Activated T-helper 1 cell treated with anti-CD3 and anti-CD28 coated beads, Interleukin-2, amount 50 U/mL, for 16 hours (primary cell): ENCODE measurements at places on chromosomes 3 and 15.

- DNase-seq, result no peak
These were observed 121.2 kb upstream of the LINGO1 start for GRCh38 chr15:77753939-77754338.

DNA sequence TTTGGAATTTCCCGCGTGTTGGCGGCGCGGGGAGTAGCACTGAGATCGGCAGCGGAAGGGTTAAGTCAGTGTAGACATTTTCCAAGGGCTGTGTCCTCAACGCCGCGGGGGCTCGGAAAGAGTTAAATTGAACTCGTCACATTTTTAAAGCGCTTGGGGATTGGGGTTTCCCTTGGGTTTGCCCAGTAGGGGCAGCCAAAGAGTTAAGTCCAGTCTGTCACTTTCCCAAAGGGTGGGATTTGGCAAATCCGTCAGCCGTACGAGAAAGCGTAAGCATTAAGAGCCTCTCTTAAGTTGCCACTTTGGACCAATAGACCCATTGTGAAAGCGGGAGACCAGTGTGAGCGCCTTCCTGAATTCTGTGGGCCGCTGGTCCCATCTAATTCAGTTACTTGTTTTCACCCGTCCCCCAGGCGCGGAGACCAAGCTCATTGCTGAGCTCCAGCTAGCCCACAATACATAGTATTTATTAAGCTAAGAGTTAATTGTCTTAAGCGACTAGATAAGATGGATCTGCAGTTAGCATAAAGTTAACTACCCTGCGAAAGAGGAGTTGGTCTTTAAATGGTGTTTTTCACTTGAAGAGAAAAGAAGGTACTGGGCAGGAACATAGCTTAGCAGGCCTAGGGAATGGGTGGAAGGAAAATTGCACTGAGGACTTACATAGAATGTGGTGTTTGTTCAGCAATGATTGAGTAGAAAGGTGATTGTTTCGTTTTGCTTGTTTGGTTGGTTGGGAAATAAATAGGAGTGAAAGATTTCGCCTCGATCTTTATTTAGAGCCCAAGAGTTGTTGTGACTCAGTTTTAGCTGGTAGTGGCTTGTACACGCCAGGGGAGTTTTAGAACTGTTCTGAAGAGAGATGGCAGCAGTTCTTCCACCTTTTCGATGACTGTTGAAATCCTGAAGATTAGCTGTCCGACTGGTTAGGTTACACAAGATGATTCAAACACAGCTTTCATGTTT is 932 bp downstream of the ARL8B start:
- no peak for DNase-seq

DNA sequence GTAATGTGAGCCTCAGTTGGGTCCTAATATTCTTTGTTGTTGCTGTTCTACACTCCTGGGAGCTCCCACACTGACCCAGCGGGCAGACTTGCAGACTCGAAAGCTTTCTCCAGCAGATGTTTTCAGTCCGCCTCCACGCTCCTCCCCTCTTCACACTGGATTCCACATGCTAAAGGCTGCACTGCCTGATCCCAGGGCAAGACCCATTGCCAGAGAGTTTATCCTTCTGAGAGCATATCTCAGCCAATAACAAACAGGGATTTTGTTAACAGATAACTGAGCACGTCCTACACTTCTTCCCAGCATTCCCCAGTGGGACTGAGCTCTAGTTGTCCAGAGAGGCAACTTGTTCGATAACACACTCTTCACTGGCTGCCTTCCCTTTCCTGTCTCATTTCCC is 8.0 kb upstream of the COL6A6 start:
- no peak for DNase-seq

DNA sequence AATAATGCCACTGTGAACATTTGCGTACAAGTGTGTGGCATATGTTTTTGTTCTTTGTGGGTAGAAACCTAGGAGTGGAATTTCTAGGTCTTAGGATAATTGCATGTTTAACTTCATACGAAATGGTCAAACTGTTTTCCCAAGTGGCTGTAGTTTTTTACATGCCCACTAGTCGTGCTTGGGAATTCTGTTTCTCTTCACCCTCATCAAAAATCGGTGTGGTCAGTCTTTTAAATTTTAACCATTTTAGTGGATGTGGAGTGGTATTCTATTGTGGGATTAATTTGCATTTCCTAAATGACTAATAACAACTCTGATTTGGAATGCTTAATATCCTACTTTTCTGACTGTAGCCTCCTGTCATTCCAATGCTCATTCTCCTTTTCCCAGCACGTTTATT is 27.6 kb downstream of the ZFAND6 start:
- no peak for DNase-seq

- no peak for DNase-seq
These were observed 148.6 kb upstream of the STRIT1 start for GRCh38 chr3:155442072-155442471.

- no peak for DNase-seq
These were observed 196.7 kb upstream of the P2RY1 start for GRCh38 chr3:152638214-152638613.

DNA sequence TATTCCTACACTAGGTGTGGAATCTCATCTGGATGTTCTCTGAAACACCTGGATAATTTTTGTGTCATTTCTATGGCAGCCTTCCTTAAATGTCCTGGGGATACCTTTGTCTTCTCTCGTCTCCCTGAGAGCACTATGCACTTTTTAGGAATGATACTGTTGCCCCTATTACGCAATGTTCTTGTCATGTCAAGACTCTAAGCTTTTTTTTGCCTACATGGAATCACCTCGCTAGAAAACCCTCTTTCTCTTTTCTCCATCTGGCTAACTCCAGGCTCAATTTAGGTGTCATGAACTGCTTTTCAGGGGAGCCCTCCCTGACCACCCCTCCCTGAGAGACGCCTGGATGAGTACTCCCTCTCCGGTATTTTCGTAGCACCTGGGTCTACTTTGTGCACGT is 81.3 kb downstream of the SOX2 start:
- DNase-seq, result no peak

- DNase-seq, result no peak
These were observed 27.7 kb downstream of the CRTC3 start for GRCh38 chr15:90557186-90558084.

- DNase-seq, result no peak
These were observed 237.7 kb upstream of the ARPP21 start for GRCh38 chr3:35401671-35402070.

DNA sequence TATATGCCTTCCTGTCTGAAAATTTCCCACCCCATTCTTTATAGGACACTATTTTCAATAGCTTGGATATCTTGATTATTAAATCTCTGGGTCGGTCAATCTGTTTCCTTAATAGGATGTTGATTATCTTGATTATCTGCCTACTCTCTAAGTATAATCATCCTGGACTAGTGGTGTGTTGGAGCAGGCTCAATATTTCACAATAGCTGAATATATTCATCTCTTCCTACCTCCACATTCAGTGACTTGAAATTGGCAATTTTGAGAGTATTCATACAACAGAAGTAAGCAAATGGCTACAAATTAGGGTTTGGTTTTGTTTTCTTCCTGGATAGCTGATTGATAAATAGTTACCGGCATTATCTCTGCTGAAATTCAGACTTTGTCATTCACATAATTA is 1162.6 kb downstream of the ROBO1 start:
- no peak for DNase-seq

GRCh38 chr3:58754074-58754473 is 87.5 kb upstream of the FAM3D start:
- no peak for DNase-seq

- no peak for DNase-seq
These were observed 256.7 kb downstream of the EDEM1 start for GRCh38 chr3:5444253-5444652.

- DNase-seq, result no peak
These were observed 29.1 kb downstream of the GPR15 start for GRCh38 chr3:98560911-98561310.

DNA sequence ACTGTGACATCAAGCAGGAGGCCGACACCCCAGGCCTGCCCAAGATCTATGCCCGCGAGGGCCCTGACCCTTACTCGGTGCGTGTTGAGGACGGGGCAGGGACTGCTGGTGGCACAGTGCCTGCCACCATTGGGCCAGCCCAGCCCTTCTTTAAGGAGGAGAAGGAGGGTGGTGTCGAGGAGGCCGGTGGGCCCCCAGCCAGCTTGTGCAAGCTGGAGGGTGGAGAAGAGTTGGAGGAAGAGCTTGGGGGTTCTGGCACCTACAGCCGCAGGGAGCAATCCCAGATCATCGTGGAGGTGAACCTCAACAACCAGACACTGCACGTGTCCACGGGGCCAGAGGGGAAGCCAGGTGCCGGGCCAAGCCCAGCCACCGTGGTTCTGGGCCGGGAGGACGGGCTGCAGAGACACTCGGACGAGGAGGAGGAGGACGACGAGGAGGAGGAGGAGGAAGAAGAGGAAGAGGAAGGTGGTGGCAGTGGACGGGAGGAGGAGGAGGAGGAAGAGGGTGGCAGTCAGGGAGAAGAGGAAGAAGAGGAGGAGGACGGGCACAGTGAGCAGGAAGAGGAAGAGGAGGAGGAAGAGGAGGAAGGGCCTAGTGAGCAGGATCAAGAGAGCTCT is 5.4 kb downstream of the ZBTB47 start:
- DNase-seq, result no peak

GRCh38 chr3:192408647-192409200 is 318.6 kb downstream of the FGF12 start:
- no peak for DNase-seq

GRCh38 chr3:20974396-20974795 is 776.6 kb downstream of the ZNF385D start:
- DNase-seq, result no peak

DNA sequence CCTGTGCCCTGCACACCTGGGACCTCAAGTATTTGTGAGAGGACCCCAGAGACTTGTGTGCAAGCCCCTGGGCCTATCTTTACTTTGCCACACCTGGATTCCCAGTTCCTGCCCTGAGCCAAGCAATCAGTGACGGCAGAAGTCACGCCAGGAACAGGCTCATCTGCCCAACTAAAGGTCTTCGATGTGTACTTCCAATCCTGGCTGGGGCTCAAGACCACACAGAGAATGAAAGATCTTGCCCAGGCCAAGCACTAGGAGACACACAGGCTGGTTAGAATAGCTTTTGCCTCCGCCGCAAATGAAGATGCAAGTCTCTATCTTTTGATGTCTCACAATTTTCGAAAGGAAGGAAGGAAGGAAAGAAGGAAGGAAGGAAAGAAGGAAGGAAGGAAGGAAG is 228.8 kb downstream of the OCA2 start:
- DNase-seq, result no peak

DNA sequence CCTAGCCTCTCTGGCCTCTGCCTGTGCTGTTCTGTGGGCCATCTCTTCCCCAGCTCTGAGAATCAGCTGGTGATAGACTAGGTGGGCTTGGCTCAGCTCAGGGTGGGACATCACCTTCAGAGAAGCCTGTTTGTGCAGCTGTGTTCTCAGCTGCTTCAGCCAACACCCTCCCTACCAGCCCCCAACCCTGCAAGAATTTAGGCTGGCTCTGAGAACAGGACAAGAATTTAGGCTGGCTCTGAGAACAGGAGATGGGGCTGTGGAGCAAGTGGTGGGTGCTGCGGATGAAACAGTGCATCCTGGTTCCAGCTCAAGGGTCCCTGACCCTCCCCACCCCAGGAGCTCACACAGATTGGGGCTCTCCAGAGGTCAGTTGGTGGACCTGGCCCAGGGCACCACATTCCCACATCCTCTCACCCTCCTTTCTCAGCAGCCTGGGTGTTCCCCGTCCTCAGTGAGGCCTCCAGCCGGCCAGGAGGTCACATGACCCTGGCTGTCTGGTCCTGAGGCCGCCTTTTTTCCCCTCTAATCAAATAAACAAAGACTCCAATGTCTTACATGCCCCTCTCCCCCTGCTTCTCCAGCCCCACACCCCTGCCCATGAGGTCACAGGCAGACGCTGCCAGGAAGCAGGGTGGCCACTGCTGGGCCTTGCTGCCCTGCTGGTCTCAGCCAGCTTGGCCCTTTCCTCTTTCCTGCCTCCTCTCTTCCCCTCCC is 14.9 kb downstream of the PLEKHO2 start:
- DNase-seq, result no peak

- DNase-seq, result no peak
These were observed 102.5 kb downstream of the ZMAT3 start for GRCh38 chr3:178969004-178969700.

DNA sequence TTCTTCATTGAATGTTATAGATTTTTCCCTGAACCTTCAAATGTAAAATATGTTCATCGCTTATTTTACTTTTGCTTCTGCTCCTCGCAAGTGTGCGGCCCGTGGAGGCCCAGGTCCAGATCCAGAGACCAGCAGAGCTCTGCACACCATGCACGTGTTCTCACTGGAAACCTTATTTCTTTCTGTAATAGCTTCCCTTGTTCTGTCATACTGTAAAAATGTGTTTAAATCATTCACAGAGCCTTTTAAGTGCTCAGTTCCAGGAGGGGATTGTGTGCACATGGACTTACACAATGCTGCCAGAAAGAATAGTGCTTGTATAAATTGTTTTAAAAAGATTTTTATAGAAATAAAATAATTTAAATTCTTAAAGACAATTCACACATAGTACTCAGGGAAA is 359.3 kb downstream of the GABRG3 start:
- DNase-seq, result no peak

GRCh38 chr3:28924744-28925360 is 356.0 kb upstream of the RBMS3 start:
- DNase-seq, result no peak

DNA sequence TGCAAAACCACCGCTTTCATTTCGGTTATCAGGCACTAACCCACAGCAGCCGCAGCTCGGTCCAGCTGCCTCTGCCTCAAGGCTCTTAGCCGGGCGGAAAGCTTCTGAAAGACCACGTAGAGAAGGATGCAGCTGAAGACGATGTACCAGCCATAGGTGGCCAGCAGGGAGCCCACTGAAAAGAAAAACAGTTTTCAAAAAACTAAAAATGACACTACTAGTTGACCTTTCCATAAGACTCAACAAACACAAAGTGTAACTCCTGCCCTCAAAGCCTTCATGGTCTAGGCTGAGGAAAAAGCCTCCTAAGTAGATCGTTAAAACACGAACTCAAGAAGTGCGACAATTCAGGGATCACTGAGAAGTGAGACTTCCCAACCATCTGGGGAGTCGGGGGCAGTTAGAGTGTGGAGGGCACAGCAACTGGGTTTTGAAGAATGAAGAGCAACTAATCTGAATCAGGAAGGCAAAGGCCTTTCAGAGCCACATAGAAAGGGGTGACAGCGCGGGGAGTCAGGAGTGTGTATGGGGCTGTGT is 716 bp downstream of the SELENOS start:
- no peak for DNase-seq
